ENCODE measurements at places on chromosomes 4 and X.

DNA sequence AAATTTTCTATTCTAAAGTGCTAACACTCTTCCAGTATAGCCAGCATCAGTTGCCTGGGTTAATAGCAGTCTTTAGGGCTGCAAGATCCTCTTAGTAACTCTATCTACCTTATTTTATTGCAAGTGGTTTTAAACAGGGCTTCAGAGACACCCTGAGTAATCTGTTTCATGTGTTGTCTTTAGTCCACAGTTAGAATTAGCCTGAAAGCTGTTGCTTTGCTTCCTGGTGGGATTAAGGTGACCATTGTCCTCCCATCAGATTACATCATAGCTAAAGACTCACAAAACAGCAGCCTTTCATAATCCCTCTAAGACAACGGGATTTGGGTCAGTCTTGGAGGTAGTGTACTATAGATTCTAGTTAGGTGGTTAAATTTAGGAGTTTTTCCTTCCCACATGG is 7.5 kb downstream of the UCHL1 start:
- no peak for DNase-seq

- DNase-seq, result no peak
Measured at GRCh38 chr4:57055886-57056285, 54.3 kb downstream of the IGFBP7 start.

DNA sequence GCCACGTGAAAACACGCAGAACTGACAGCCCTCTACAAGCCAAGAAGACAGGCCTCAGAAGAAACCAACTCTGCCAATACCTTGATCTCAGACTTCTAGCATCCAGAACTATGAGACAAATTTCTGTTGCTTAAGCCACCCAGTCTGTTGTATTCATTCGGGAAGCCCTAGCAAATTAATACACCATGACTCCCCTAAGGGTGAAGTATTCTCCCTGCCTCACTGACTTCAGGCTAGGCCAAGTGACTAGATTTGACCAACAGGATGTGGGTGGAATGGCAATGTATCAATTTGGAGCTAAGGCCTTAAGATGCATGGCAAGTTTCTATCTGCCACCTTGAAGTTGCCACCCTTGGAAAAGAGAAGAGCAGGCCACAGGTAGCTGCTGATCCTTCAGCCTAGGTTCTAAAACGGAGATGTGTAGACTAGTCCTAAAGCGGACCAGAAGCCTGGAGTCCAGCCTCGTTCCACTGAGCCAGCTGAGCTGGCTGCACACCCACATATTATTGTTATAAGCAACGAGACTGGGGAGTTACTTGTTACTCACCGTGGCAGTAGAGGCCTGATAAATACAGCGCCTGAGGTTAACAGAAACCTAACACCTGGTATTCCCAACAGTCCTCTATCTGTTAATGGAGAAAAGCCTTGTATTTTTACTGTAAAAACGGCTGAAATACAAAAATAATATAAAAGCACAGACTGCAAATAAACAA is 16.4 kb downstream of the SCARB2 start:
- no peak for DNase-seq

DNA sequence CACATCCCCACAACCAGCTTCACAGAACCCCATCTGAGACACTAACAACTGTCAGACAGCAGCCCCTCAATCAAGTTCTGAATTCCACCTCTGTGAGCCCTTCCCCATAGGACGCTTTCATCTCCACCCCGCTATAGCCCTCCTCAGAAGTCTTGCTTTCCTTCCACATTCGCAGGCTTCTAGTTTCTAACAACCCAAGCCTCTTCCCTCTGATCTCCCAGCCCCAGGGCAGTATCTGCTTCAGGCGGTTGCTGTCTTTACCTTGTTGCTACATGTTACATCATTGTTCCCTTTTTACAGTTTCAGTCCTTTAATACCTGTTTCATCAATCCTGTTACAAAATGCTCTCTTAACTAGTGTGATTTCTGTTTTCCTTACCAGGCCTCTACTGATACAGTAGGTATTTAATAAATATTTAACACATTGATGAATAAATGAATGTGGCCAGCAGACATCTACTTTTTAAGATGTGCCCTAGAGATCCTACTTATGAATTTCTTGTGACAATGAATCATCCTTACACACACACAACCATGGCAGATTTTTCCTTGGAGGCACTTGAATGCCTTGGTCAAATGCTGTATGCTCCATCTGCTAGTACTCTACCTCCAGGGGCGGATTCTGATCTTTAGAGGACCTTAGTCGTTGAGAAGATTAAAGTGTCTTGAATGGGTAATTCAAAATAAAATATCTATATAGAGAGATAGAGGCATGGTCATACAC is 164.7 kb upstream of the SLIT2 start:
- no peak for DNase-seq

DNA sequence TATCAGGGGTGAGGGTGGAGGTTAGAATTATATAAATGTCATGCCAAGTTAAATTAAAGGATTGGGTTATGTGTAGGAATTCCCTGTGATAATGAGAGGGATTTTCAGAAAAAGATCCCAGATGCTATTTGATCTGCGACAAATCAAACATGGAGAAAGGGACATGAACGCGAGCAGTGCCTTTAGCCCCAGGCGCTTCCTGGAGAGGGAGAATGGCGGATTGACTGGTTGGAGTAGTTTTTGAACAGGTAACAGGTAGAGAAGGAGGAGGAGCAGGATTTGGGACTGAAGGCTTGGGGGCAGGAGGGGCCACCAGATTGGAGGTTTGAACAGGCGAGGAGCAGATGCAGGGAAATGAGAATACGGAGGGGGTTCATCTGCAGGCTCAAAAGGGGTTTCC is 67.1 kb downstream of the LRP2BP start:
- DNase-seq, result no peak

DNA sequence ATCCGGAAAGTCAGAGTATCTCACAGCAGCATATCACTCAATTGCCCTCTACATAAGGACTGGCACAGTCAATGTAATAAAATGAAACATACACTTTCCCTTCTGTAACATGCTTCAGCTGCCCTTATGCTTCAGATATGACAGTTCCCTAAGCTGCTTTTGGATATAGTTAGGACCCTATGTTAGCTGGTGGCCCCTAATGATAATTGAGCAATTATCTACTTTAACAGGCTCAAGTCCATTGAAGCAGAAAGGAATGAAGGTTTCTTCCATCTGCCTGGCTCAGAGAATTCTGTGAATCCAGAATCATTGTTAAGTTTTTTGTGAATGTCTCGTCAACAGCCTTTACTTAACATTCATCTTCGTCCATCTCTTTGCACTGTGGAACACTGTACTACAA is 951.2 kb upstream of the DIAPH2 start:
- DNase-seq, result no peak

- DNase-seq, result no peak
Measured at GRCh38 chr4:80471756-80472155, 136.2 kb downstream of the CFAP299 start.

DNA sequence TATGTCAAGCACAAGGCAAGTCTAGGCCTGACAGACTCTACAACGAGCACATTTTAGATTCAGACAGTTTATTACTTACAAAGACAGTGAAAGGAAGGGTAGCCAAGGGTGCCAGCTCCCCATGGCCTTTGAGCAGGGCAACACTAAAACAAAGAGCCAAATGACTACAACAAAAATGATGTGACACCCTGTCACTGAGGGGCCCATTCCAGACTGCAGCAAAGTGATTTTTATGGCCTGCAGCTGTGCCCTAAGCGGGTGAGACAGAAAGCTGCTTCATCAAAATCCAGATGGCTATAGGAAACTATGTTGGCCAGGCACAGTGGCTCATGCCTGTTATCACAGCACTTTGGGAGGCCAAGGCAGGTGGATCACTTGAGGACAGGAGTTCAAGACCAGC is 13.4 kb upstream of the RP2 start:
- DNase-seq, result no peak

DNA sequence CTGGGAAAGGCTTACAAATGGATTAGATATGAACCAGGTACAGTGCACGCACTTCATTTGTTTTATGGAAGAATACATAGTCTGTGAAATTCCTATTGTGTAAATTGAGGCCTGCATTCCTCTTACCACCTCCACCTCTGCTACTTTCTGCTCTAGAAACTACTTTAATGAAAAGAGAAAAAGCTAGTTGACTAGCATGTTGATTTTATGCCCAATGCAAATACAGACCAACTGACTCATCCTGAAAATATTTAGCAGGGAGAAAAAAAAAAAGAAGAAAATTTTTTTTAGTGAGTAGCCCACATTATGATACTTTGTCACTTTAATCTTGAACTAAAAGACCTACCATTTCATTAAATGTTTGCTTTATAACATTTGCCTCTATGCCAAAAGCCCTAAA is 41.2 kb downstream of the DCLK2 start:
- no peak for DNase-seq

GRCh38 chrX:139720136-139720535 is 12.2 kb upstream of the MCF2 start:
- DNase-seq, result no peak

GRCh38 chr4:155789391-155789790 is 30.6 kb downstream of the GUCY1B1 start:
- no peak for DNase-seq

DNA sequence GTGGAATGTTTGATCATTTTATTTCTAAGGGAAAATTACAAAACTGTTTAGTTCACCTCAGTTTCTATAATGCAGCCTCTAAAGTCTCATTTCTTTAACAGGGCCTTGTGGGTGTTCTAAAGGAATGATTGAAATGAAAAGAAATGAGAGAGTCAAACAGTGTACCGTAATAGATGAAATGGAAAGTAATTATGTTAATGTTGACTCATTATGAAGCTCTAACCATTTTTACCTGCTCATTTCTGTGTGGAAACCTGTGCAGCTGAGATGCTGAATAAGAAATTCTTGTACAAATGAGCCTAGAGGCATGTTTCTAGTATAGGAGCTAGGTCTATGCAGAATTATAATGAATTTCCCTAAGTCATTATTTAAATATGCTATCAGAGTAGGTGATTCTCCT is 45.2 kb upstream of the RPA4 start:
- DNase-seq, result no peak

Measured in stimulated activated CD4-positive, alpha-beta T cell treated with anti-CD3 and anti-CD28 coated beads, Interleukin-15, amount 100 ng/mL, for 24 hours (primary cell).